Osteoblast (primary cell): ENCODE measurements at places on chromosomes 5 and 9.

DNA sequence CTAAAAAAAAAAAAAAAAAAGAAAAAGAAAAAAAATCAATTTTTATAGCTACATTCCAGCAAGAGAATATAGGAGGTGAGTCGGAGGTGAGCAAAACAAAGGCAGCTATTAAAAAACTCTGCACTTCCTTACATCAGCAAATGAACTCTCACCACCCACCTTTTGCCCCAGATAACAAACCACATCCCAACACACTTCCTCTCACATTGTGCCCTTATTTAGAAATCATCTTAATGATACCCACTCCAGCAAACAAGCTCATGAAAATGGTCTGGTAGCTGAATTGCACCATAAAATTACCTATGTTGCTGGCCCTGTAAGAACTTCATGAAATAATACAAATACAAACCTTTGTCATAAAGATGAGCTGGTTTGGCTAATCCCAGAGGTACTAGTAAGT lies 82.9 kb downstream of the CEMIP2 start:
- no peak for DNase-seq

DNA sequence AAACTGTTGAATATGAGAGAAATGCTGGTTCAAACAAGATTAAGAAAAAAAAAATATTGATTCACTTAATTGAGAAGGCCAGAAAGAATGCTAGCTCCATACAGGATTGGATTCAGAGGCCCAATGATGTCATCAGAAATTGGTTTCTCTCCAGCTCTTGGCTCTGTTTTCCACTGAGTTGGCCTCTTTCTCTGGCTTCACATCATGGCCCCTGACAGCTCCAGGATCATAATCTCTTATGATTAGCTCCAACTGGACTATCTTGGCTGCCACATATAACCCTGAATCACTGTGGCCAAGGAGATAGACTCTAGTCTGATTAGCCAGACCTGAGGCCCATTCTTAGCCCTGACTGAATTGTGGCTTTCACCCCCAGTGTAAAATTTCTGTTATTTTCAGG lies 244.7 kb upstream of the GRAMD2B start:
- peak; percentile 22 for DNase-seq

- DNase-seq: no peak
Observed at GRCh38 chr9:14089051-14089803, 224.7 kb downstream of the NFIB start.

- DNase-seq: no peak
Observed at GRCh38 chr5:169554251-169554650, 29.3 kb upstream of the SPDL1 start.

DNA sequence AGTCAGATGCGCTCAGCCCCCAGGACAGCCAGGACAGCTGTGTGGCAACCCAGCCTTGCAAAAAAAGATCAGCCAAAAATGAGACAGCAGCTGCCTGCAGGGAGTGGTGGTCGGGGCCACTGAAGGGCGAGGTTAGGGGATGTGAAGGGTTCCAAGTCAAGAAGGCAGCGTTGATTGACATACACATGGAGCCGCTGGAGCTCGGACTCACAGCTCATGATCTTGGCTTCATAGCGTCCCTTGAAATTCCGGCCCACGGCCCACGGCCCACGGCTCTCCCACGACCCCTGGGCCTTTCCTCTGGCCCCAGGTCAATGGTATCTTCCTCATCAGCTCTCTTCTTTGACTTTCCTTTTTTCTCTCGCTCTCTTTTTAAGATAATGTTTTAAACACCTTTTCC lies 390.0 kb upstream of the IRX4 start:
- no peak for DNase-seq

- no peak for DNase-seq
Observed at GRCh38 chr9:113956901-113957300, 80.8 kb downstream of the ZNF618 start.

DNA sequence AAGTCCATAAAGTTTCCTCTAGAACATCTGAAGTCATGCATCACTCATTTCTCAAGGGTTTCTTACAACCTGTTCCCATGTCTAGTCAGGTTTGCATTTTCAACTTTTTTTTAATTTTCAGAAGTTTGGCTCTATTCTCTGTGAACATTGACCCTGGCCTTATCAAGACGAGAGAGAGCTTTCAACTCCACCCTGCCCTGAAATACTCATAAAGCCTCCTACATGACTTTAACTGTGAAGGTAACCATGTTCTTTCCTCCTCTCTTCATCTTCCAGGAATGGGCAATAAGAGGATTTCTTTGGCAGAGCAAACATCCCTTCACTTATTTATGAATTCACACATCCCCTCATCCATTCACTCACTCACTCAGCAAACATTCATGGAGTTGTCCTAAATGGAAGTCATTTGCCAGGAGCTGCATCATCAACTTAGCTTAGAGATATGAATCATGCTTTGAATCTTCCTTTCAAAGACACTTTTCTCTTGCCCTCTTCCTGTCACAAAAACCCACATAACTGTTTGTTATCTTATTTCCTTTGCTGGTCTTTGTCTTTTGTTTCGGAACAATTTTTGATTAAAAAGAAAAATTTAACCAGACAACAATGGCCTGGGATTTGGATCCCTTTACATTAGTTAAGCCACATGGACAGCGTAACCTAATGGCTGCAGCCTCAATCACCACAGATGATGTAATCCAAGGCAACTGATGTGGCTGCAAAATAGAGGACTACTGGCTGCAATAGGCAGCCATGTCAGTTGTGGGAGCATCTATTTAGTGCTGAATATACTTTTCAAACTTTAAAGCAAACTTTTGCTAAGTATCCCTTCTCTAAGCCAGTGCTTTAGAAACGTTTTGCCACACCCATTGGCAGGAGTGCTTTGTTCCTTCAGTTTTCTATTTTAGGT lies 43.0 kb upstream of the GNAQ start:
- DNase-seq: no peak

DNA sequence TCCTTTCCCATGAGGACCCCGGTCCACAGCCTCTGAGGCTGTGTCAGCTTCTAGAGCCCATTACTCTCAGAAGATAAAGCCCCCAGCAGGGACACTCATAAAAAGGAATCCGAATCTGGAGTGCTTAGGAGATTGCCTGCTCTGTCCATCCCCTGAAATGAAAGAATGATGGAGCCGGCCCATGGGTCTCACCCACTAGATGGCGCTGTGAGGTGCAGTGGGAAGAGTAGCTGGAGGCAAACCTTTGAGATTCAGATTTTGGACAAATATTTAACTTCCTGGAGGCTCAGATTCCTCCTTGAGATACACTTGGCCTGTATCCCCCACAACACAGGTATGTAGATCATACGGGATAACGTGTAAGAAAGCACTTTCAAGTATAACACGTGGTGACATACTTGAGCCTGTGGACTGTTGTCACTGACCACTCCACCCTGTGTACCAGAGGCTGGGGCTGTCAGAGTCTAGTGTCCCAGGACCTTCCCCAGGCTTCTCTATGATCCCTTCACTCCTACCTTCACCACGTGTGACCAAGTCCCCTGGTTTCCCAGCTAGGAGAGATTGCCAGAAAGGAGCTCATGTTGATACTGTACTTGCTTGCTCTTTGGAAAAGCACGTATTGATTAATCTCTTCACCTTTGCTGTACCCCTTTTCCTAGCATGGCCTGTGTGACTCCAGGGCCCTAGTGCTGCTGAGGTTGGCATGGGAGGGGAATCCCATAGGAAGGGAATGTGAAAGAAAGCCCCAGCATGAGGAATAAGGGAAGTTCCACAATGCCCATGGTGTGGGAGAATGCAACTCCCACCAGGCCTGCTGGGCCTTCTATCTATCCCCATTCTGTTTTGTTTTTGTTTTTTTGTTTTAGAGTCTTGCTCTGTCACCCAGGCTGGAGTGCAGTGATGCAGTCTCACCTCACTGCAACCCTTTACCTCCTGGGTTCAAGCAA lies 32.1 kb downstream of the TRMO start:
- DNase-seq: peak; percentile 92

DNA sequence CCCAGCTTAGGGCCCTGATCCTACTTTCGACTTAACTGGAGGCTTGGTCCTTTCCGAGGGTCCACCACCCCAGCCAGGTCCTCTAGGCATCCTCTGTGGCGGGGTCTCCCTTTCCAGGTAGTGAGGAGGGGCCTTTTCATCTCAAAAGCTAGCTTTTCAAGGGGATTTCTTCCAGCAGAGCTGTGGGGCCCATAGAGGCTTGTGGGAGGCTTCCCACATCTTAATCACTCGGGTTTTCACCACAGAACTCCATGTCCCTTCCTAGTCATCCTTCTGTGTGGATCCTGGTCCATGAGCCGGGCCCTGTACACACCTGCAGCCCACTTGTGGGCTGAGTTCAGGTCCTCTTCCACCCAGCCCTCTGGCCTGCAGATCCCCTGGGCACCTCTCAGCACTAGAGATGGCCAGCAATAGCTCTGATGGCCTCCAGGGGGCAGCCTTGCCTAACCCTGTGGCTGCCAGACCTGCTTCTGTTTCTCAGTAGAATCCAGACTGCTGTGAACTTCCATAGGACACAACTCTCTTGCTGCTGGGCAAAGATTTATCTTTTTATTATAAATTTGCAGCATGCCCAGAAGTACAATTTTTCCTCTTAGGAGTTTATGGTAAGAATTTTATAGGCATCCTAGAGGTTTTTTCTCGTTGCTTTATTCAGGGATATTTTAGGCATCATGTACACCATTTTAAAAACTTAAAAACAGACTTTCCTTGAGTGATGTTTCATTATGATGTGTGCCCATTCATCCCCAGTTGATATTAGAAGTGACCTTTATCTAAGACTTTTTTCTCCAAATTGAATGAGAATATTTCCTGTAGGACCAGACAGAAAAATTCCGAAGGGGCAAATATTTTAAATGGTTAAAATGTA lies 208.9 kb downstream of the TRIO start:
- DNase-seq: peak; percentile 86

GRCh38 chr5:66168226-66168625 lies 24.1 kb downstream of the SREK1 start:
- no peak for DNase-seq

- DNase-seq: peak; percentile 34
Observed at GRCh38 chr9:35499701-35500030, 9.8 kb downstream of the RUSC2 start.

DNA sequence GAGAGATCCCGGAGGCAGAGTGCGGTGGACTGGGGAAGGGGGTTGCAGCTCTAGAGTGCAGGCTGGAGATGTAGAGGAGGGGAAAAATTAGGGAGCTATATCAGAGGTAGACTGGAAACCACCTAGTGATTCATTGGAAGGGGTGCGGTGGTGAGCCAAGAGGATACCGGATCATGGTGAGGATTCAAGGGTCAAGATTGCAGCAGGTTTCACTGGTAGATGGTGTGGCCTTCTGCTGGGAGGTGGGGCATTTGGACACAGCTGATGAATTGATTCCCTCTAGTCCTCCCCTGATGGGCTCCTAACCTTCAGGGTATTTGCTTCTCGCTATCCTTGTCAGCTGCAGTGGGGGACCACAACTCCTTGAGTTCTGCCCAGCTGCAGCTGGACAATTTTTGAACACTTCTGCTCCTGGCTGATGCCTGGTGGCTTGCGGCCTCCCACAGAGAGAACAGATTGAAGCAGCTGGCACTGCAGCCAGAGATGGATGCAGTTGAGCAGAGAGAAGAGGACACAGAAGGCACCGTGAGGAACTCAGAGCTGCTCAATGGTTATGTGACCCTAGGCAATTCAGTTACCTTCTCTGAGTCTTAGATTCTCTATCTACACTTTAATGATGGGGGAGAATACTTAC lies 134.4 kb upstream of the ABCA1 start:
- no peak for DNase-seq

- DNase-seq: no peak
Observed at GRCh38 chr5:124981901-124982300, 235.5 kb upstream of the ZNF608 start.

- DNase-seq: peak; percentile 58
Observed at GRCh38 chr5:76544268-76544926, 78.8 kb downstream of the F2RL2 start.
